ENCODE measurements at places on chromosomes 5 and 9.

GRCh38 chr9:14052359-14052758 is 261.6 kb downstream of the NFIB start:
- no peak for DNase-seq

- peak; percentile 61 for DNase-seq
Observed at GRCh38 chr5:56012281-56012963, 17.7 kb upstream of the IL6ST start.

DNA sequence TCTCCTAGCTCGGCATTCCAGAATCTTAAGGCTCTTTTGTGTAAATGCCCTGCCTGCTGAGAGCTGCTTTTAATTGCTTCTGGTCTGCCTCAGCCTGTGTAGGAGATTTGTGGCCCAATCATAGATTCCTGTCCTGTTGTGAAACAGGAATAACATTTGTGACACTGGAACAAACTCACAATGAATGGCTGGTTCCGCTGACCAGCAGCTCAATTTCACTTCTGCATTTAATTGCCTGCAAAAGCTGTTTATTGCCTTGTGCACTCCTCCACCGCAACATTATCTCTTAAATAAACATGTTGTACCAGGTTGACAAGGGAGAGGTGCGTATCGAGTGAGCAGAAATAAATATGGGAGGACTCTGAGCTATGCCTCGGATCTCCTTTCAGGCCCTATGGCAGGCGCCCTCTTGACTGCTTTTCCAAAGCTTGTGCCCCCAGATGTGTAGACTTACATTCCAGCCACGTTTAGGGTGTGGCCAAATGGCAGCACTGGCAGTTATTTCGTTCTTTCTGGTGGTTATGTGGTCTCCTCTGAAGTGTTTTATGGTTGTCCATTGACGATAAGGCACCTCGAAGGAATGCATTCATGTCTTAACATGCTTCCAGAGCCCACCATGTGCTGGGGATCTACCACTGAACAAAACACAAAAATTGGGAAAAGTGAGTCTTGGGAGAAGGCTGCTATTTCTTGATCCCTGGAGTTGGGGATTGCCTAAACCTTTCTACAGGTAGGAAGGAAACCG is 58.1 kb downstream of the DMRT1 start:
- no peak for DNase-seq

DNA sequence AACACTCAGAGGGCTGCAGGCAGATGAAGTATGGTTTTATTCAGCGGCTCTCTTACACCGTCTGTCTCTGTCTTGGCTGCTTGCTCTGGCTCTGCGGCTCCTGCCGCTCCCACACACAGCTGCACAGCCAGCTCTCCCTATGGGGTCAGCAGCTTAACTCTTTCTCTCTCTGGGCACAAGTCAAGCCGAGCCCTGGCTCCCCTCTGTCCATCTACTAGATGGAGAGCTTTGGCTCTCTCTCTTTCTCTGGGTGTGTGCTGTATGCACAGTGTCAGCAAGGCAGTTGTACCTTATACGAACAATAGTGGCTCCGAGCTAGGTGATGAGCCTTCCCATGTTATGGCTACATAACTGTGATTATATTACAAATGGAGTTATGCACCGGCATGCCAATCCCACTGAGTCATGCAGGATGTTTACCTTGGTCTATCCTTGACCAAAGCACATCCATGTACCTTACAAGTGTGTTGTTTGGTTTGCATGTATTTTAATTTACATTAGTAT is 19.3 kb upstream of the PPP2CA start:
- DNase-seq, result no peak

DNA sequence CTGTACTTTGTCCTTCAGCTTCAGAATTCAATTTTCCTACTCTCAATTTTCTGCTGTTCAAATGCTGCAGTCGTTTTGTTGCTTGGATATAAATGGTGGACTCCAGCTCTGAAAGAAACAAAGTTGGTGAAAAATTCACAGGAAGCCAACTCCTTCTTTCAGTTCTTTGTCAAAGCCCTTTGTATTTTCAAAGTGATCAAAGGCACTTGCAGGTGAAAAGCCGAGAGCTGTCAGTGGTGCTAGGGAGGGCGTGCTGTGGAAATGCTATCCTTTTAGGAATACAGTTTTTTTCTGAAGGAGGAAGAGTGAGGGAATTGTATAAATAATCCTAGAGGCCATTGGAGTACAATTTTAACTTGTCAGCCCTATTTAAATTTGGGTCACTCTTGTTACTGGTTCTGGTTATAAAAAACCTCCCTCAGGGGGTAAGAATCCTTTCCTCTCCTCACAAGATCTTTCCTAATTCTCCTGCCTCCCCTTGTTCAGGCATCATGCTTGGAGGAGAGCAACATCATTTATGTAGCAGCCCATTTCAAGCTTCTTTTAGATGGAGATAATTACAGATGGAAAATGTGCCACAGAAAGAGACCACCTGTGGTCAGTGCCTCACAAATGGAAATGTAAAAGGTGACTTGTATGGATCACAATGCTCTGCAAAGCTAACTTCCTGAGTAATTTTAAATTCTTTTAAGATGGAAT is 62.5 kb upstream of the GHR start:
- no peak for DNase-seq

DNA sequence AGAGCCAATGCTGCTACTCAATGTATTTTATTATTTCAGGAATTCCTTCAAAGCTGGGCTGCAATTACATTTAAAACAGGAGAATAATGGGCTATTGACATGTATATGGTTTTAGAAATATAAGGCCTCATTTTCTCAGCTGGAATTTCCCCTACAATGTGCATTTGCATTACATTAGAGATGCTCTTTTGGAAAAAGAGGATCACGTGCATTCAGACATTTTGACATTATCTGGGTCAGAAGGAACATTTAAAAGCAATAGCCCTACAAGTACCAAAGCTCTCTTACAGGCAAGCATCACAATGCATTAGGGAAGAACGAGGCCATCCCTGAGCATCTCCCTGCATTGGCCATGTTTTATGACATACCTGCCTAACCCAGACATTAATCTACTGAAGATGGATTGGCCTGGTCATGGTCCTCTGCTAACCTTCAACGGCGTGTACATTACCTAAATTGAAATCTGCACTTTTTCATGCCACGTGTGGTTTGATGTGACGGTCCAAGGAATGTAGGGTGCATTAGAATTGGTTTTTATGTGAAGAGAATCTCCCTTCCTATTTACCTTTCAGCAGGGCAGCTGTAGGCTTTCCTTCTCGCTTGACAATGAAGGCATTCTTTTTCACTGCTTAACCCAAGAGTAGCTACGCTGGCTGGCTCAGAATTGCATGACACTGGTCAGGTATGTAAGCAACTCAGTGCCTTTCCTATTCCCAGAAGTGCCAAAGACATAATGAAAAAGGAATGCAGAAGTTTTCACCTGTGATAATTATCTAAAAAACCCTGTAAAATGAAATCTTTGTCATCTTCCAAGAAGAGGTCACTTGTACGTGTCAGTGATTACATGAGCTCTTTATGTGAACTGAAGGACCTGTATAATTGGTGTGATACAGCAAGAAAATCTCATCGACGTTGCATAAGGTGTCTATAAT is 212.3 kb upstream of the MPDZ start:
- DNase-seq, result no peak

DNA sequence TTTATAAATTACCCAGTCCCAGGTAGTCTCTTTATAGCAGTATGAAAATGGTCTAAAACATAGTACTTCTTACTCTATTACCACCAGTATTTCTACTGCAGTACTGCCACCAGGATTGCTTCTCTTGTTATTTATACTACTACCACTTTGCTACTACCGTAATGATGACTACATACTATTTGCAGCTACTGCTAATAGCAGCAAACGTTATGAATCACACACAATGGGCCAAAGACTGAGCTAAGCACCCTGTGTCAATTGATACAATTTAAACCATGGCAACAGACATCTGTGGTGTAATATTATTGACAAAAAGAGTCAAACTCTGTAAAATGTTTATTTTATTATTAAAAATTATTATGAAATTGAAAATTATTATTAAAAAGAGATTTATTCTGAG is 15.3 kb upstream of the KIF12 start:
- DNase-seq, result no peak

DNA sequence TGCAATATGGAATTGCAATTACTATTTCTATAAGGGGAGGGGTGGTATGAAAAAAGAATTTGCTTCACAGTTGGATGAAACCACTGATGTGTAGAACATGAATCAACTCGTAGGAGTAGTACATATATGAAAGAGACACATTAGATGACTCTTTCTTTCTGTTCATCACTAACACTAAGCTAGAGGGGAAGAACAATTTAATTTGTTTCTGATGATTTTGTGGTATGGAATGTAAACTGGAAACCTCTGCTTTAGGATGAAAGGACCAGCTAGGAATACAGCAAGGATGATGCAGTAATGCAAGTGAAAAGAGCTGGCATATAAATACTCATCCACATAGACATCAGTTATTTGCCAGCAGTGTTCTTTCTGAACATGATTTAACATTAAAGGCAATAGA is 113.4 kb downstream of the PAPPA start:
- DNase-seq, result no peak

- no peak for DNase-seq
Observed at GRCh38 chr5:7087719-7088297, 308.1 kb upstream of the ADCY2 start.

GRCh38 chr9:68878450-68878849 is 135.5 kb downstream of the PRKACG start:
- no peak for DNase-seq

- no peak for DNase-seq
Observed at GRCh38 chr9:33517373-33517772, 6.7 kb upstream of the ANKRD18B start.

Measured in activated CD4-positive, alpha-beta memory T cell treated with anti-CD3 and anti-CD28 coated beads for 36 hours (primary cell).